Activated T-helper 1 cell treated with anti-CD3 and anti-CD28 coated beads, Interleukin-12 subunit alpha, Interleukin-12 subunit beta, Interleukin-2, Interleukin-4 antibody, amounts not matched to agents 30 ng/mL and 10 ng/mL and 1 ng/mL, durations not matched to agents 14 hours and 24 hours and 36 hours (primary cell): ENCODE measurements at places on chromosomes 4 and X.
A peak's percentile ranks its signal among the peaks of the same experiment; 100 is the strongest.

GRCh38 chr4:182847576-182848450, 69.4 kb downstream of the DCTD start:
- DNase-seq = no peak
- no peak overlapping the region for H3K27ac ChIP-seq
- H3K4me3 ChIP-seq = no peak overlapping the region
- no peaks in the 10 kb centered on the region for H3K4me1 ChIP-seq

- peak overlapping the region; percentile 79 for H3K4me3 ChIP-seq
- peaks cover under 1% of the 10 kb centered on the region for H3K4me1 ChIP-seq
- no peak for DNase-seq
- peak overlapping the region; percentile 84 for H3K27ac ChIP-seq
Observed at GRCh38 chrX:149939655-149939904, 1.3 kb upstream of the EOLA2 start.

DNA sequence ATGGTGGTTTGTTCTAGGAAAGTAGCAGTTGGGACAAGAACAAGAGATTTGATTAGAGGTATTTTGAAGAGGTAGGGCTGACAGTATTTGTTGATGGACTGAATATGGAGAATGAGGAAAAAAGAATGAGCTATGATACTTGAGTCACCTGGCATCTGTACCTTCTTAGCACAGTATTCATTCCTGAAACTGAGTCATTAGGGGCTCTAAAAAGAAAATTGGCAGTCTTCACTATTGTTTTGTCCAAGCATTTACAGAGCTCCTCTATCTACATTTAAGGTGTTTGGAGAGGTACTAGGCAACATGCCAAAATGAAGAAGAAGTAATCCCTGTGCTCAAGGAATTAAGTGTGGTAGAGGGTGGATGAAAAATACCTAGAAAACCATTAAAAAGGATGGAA, 165.8 kb downstream of the SHROOM4 start:
- no peak overlapping the region for H3K4me3 ChIP-seq
- DNase-seq = no peak
- H3K27ac ChIP-seq = no peak overlapping the region
- no peaks in the 10 kb centered on the region for H3K36me3 ChIP-seq

GRCh38 chrX:133405498-133406185, 9.6 kb downstream of the GPC4 start:
- H3K36me3 ChIP-seq = no peaks in the 10 kb centered on the region
- peaks cover 7% of the 10 kb centered on the region for H3K4me1 ChIP-seq
- no peaks in the 10 kb centered on the region for H3K27me3 ChIP-seq

- no peak for DNase-seq
- H3K27me3 ChIP-seq = no peaks in the 10 kb centered on the region
- H3K36me3 ChIP-seq = no peaks in the 10 kb centered on the region
- H3K27ac ChIP-seq = no peak overlapping the region
- H3K4me3 ChIP-seq = no peak overlapping the region
Observed at GRCh38 chr4:126262665-126263064, 947.9 kb downstream of the FAT4 start.

DNA sequence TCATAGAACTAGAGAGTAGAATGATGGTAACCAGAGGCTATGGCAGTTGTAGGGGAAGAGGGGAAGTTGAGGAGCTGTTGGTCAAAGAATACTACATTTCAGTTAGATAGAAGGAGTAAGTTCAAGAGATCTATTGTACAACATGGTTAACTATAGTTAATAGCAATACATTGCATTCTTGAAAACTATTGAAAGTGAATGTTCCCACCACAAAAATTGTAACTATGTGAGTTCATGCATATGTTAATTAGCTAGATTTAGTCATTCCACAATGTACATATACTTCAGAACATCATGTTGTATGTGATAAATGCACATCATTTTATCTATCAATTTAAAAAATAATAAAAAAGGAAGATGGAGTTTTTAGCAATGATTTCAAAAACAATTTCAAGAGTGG, 125.3 kb upstream of the IL15 start:
- H3K4me1 ChIP-seq = no peaks in the 10 kb centered on the region
- H3K27me3 ChIP-seq = no peaks in the 10 kb centered on the region
- DNase-seq = no peak
- no peaks in the 10 kb centered on the region for H3K36me3 ChIP-seq
- no peak overlapping the region for H3K27ac ChIP-seq
